Activated CD4-positive, CD25-positive, alpha-beta regulatory T cell (primary cell): ENCODE measurements at places on chromosomes 5 and 9.

DNA sequence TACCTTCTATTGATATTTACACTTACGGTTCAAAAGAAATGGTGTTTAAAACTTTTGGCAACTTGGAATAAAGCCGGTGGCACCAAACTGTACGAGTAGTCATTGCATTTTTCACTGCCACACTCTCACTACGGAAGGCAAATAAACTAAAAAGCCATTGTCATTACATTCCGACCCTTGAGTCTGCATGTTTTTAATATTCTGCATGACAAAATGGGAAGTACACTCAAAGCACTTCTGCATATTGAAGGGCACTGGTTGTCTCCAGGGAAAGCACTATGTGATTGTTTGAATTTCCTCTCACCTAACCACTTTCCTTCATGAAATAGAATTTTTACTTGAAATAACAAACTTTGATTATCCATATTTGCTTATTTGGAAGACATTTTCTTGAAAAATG, 426.3 kb downstream of the CETN3 start:
- DNase-seq = no peak

DNA sequence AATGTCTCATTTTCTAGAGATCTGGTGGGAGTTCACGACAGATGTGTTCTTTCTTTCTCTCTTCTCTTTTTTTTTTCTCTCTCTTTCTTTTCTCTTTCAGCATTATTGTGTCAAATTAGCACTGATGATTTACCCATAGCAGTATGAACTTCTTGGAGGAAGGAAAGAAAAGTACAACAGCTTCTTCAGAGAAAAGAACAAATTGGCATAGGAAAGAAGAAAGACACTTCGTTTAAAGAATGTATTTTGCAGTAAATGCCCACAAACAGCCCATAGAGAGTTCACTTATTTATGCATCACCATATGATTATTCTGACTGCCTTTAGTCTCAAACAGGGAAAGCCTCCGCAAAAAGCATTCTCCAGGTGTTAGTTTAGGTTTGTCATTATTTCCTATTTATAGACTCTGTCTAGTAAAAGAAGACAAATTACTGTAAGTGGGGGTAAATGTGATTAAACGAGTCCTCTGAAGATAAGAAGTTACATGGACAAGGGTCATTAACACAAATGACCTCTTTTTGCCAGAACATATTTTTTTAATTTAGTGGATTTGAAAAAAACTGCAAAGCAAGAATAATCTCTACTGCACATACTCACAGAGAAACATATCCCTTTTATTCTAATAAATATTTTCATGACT, 68.0 kb downstream of the POU5F2 start:
- DNase-seq = no peak

- no peak for DNase-seq
Measured at GRCh38 chr5:165263536-165263935, 1758.1 kb downstream of the MAT2B start.

DNA sequence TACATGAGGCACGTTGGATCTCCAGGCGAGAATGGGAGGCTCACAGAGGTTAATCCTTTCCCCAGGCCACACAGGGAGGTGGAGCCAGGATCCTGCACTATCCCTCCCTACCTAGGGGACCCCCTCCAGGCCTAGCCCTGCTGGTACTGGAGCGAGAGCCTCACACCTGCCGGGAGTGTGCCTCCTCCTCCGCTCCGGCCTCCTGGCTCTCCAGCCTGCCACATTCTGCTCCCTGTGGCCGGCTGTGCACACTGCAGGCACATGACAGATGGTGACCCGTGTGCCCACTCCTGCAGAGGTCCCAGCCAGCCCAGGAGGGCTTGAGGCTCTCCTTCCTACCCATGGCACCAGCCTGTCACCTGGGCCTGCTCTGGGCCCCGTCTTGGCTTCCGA, 93.4 kb downstream of the RXRA start:
- DNase-seq = no peak

DNA sequence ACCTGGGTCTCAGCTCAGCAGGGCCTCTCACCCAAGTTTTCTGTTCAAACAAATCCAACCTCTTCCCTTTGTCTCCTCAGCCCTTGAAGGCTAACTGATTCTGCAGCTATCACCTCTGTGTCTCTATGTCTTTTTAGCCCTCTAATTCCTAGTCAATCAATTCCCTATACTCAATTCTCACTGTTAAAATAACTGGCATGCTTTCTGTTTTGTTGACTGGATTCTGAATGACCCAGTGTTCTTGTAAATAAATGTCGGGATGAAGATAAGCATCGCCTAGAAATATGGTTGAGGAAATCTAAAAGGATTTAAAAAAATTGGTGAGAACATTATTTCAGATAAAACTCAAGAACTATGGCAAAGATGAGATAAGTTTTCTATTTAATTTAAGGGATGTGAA, 210.2 kb downstream of the ICE1 start:
- DNase-seq = no peak
